ENCODE measurements at places on chromosomes 2 and 18.
A peak's percentile ranks its signal among the peaks of the same experiment; 100 is the strongest.

DNA sequence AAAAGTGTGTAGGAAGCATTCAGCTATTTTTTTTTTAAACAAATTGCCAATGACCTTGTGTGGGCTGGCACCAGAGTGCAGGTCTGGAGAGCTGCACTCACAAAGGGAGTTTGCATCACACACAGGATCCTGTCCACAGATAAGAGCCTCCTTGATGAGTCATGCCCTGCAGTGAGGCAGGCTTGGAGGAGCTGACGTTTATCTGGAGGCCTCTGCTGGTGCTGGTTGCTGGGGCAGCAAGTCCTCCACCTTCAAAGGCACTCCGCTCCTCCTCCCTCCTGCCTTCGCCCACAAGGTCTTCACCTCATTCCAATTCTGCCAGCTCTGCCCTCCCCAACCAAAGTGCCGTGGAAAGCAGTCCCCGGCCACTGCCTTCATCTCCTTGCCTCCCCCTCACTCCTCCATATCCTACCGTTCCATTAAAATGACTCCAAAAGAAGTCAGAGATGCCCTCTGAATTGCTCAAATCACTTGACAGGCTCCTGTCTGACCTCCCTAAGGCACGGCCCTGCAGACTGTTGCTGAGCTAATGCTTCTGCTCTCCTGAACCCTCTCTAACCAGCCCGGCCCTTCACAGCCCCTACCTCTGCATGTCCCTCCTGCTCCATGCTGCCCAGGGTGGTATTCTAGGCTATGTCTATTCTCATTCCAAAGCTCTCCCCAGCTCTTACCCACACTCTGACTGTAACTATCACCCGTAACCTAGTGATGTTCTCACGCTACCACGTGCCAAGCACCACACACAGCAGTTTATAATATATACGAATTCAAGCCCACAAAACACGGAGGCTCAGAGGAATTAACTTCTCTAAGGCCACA is 30.9 kb downstream of the LONRF2 start:
- DNase-seq, result peak; percentile 98

DNA sequence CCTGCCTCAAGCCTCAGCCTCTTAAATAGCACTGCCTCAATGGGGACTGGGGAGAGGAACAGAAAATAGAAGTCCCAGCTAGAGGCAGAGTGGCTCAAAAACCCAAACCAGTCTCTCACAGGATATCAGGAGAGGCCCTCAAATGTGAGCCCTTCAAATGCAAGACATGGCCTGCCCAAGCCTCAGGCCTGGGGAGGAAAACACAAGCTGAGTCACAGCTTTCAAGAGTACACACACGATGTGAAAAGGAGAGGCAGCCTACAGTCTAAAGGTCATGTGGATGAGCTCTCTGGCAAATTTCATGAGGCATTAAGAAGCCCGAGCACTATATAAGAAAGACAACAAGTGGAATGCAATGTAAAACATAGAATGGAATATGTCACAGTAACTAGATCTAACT is 316.6 kb upstream of the MEX3C start:
- no peak for DNase-seq

DNA sequence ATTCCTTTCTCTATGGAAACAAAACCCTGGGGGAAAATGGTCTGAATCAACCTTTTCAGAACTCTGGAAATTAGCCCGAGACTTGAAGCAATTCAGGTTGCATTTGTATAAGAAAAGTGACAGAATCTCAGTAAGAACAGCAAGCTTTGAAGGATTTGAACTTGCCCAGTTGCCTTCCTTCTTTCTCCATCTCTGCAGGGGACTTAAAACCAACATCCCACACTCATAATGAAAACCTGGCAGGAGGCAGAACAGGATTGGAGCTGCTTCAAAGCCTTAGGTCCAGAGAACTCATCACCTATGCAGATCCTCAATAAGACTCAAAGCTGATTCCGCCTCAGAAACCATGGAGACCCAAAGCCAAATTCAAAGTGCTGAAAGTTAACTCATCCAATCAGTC is 790.5 kb upstream of the ID2 start:
- DNase-seq, result no peak

- no peak for DNase-seq
Measured at GRCh38 chr2:237355701-237356100, 58.3 kb downstream of the COL6A3 start.

DNA sequence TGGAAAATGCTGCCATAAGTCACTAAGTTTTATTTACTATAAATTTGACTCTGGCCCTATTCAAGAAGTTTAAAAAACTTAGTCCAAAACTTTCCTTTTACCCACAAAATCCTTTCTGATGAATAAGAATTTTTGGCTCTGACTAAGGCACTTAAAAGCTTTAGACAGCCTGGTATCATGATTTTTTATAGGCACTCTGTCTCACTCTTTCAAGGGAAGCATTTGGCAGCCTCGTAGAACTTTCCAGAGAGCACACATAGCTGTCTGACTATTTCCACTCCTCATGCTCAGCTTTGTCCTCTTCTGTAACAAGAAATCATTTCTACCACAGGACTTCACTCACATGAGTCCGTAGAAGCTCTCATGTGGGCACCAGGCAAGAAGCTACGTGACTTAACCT is 32.3 kb upstream of the XDH start:
- DNase-seq, result no peak

GRCh38 chr2:205053827-205054410 is 508.6 kb downstream of the PARD3B start:
- no peak for DNase-seq

DNA sequence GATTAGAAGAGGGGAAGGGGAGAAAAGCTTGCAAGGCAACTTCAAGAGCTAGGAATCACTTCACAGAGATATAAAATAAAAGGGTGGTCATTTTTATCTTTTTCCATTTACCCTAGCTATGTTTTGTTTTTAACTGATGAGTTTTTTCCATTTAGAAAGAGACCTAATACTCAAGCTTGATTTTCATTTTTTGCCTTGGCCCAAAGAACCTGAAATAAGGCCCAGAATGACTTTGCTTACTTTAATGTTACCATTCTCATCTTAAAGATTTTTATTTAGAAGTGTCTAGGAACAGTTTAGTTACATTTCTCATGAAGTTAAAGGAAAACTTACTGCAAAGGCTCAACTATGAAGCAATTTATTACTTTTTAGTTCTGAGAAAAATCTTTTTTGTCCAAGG is 276.3 kb upstream of the ZSWIM2 start:
- no peak for DNase-seq

DNA sequence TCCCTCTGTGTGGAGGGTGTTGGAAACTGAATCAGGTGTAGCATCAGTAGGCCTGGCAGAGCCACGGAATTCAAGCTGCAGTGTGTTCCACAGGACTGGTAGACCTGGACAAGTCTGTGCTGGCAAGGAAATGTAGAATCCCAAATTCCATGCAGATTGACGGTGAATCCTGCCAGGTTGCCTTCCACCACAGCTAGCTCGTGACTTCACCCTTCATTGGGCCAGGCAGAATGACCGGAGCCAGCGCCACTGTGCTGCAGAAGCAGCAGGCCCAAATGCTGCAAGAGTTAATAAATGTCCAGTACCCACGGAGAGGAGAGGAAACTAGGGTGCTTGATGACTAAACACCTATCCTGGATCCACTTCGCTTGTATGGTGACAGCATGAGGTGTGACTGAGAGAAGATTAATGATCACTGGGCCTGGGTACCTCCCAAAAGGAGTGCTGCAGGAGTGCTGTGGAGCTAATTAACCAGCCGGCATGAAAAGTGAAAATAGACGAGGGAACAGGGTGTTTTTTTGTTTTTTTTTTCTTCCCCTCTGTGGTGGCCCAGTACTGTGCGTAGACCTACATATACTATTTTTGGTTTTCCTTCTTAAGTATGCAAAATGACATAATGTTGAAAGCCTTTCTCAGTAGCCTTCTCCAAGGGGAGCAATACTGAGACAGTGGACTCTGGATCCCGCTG is 122.2 kb downstream of the TANC1 start:
- DNase-seq, result peak; percentile 79

- DNase-seq, result no peak
Measured at GRCh38 chr2:71610671-71611070, 157.3 kb downstream of the DYSF start.

GRCh38 chr2:134167015-134167414 is 86.9 kb upstream of the MGAT5 start:
- DNase-seq, result no peak

GRCh38 chr2:153230977-153231376 is 247.6 kb downstream of the RPRM start:
- DNase-seq, result no peak

DNA sequence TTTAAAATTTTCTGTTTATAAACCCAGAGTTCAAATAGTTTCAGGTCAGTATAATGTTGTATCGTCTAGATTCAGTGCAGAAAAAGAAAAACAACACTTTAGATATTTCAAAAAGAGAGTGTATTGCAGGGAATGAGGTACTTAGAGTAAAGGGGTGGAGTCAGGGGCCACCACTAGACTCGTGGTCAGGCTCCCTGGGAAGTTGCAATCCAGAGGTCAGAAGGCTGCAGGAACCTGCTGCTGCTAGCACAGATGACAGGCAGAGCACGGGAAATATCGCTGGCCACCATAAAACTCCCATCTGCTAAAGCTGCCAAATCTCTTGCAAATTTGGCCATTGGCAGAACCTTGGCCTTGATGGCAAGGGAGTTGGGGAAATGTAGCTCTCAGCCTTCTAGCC is 64.6 kb downstream of the THNSL2 start:
- no peak for DNase-seq

GRCh38 chr18:7196421-7196820 is 34.5 kb upstream of the LRRC30 start:
- DNase-seq, result no peak

GRCh38 chr2:18172607-18173006 is 294.1 kb downstream of the KCNS3 start:
- DNase-seq, result no peak

DNA sequence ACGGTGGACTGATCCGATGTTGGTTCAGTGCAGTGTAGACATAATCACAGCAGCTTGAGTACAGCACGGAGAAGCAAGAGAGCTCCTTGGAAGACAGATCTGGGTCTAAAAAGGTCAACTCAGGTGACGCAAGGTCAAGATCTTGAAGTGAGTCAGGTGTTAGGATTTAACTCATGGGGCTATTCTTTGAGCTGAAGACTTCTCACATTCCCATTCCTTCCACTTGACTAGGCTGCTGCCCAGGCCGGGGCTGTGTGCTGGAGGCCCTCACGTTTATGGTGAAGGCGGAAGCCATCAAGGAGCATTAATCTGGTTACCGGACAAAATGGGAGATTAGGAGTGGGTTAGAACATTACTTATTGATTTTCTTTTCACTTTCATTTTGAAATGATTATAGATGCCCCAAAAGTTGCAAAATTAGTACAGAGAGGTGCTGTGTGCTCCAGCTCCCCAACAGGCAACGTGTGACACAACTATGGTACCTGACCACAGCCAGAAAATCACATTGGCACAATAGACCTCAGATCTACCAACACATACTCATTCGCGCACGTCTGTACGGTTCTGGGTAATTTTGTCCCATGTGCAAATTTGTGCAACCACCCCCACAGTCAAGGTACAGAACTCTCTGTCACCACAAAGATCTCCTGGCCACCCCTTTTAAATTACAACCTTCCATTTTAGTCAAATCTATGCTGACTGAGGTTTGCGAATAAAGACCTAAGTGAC is 77.6 kb upstream of the SEC11C start:
- no peak for DNase-seq

DNA sequence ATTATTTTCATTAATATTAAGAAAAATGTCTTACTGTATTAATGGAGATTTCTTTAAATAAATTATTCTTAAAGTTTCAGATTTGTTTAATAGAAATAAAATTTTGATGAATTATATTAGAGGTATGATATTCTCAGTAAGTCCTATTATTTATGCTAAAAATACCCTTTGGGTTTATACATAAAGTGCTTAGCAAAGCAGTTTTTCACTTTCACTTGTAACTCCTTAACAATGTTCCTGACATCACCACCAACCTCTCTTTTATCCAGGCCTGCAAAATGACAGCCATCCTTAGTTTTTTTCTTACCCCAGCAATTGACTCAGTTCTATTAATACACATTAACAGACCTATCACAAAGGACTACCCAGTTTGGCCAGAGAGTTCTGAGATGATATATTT is 170.4 kb downstream of the CD226 start:
- no peak for DNase-seq

GRCh38 chr2:132255714-132256113 is 94.0 kb upstream of the ANKRD30BL start:
- no peak for DNase-seq

- no peak for DNase-seq
Measured at GRCh38 chr18:31942291-31942998, 483 bp downstream of the TRAPPC8 start.

DNA sequence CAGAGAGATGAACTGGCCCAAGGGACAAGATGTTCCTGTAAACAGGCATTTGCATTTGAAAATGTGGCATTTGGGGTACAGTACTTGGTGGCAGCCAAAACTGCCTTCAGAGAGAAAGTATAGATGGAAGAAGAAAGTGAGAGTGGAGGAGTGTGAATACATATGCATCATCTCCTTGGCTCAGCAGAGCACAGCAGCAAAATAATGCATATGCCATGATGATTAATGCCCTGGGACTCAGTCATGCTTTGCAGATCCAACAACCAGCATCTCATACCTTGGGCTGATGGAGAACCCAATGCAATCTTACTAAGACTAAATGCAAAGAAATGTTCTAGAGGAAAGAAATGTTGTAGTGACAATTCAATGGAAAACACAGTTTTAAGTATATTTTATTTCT is 29.7 kb upstream of the CYTIP start:
- no peak for DNase-seq

GRCh38 chr18:62420513-62421209 is 95.6 kb downstream of the TNFRSF11A start:
- no peak for DNase-seq

- peak; percentile 98 for DNase-seq
Measured at GRCh38 chr18:3603421-3604234, 153.7 kb downstream of the TGIF1 start.

DNA sequence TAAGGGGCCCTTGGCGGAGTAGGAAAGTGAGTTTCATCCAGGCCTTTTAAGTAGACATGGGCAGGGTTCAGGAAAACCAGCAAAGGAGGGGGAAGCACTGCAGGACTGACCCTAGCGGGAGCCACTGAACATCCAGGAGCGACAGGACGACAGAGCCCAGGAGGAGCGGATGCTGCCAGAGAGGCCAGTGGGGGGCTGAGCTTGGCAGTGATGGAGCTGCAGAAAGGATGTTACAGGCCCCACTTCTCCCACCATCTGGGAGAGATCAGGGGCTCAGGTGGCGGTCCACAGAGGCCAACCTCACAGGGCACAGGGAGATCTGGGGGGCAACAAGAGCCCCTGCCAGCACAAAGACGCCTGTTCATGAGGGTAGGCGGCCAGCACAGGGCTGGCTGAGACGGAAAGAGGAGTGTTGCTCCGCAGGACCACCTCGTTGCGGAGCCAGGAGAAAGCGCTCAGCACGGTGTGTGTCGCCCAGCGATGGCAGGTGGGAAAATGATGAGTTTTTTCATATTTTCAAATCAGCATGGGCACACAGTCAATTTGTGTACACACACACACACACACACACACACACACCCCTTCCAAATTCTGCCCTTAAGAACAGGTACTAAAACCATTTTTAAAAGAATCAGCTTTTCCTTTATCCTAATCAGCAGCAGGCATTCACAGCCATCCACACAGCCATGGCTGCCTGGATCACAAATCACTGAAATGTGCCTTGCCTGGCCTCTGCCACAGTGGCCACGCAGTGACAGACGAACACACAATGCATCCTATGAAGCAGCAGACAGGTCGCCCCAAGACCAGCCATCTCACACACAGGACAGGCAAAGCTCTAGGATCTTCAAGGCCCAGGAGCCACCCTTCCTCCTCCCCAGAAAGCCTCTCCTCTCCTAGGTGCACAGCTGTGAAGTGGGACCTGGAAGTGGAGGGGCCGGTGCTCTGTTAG is 63.2 kb downstream of the NDUFA10 start:
- DNase-seq, result no peak
